Stimulated activated naive CD8-positive, alpha-beta T cell treated with anti-CD3 and anti-CD28 coated beads, Interleukin-15, Interleukin-2, amounts not matched to agents 100 U/mL and 50 U/mL, for 24 hours (primary cell): ENCODE measurements at places on chromosomes 7 and 10.

DNA sequence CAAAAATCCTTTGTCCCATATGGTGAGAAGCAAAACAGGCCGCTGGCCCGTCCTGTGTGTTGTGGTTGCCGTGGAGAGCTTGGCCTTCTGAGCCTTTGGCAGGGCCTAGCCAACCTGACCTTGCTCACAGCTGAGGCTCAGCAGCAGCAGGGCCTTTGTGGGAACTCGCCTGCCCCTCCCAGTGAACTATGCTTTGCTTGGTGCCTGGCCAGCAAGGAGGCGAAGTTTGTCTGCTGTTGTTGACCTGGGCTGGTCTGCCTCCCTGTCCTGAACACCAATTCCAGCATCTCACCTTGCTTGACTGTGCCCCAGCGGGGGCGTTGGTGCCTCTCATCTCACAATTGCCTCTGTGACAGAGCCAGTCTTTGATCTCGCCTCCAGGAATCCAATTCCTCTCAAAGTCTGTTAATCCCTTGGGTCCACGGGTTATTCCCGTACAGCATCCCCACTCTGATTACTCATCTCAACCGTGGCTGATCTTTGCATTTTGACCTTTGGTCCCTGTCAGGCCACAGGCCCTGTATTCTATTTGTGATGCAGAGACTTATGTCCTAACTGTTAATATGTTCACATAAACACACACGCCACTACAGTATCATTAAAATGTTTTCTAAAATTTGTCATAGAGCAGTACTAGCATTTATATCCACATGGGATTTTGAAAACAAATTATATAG lies 22.6 kb downstream of the EPDR1 start:
- no peak for DNase-seq

- no peak for DNase-seq
These were observed 31.8 kb downstream of the SMURF1 start for GRCh38 chr7:99112097-99112496.

DNA sequence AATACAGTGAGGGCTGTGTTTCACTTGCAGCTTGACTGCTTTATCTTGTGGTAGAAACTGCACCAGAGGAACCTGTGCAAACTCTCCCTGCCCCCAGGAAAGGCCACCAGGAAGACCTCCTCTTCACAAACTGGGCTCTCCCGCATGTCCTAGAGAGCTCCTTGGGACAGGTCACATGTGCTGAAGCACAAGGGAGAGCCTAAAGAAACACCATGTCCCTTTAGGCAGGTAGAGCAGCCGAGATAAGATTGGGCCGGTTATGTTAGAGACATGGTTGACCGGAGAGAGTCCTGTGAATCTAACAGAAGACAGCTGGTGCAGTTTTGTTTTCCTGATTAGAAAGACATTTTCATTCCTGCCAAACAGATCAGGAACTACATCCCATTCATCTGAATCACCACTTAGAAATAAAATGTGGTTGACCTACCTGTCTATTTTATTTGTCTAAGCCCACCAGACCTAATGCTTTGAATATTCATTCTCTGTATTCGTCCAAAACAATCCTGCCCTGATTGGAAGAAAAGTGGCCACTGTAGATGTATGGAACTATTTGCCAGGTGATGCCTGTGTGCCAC lies 224.1 kb downstream of the GLI3 start:
- no peak for DNase-seq

DNA sequence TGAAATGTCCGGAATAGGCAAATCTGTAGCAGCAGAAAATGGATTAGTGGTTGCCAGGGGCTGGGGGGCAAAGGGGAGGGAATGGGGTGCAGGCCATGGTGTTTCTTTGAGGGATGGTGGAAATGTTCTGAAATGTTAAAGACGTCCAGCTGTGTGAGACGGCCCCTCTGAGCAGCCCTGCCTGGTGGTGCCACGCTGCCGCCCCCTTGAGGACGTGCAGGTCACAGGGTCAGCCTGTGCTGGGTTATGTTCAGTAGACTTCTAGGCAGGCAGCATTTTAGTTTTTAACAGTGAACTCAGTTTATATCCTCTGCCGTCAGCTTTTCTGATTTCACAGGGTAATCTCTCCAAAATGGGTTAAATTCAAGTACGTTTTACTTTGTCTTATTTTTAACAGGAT lies 9.4 kb downstream of the NUB1 start:
- peak; percentile 76 for DNase-seq

- no peak for DNase-seq
These were observed 91.0 kb downstream of the PTPRE start for GRCh38 chr10:127997937-127998336.

DNA sequence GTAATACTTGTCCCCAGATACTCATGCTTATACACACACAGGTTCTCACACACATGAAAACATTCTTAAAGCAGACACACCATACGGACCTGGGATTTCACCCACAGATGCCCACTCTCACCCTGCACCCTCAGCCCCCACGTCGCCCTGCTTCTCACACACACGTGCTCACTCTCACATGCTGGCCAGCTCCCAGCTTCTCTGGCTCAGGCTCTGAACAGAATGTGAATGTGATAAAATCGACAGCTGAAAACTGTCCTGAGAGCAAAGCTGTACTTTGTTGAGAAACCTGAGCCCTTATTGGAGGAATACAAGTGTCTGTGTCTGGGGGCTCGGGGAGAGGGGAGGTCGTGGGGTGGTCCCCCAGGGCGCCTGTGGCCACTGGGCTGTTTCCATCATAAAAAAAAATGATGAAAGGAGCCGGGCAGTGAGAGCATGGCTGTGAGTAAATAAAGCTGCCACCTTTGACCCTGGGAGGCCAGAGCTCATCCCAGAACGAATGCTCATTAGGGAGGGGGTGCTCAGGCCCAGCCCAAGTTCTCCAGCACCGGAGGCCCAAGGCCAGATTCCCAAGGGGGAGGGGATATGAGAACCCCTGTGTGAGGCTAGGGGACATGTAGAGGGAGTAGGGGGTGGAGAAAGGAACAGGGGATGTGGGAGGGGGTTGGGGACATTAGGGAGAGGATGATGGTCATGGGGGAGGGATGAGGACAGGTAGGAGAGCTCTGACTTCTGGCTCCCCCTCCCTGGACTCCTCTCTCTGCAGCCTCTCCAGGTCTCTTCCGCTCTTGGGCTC lies 18.1 kb upstream of the TLX1 start:
- DNase-seq, result no peak

- DNase-seq, result no peak
These were observed 39.9 kb downstream of the TLL2 start for GRCh38 chr10:96473866-96474265.

DNA sequence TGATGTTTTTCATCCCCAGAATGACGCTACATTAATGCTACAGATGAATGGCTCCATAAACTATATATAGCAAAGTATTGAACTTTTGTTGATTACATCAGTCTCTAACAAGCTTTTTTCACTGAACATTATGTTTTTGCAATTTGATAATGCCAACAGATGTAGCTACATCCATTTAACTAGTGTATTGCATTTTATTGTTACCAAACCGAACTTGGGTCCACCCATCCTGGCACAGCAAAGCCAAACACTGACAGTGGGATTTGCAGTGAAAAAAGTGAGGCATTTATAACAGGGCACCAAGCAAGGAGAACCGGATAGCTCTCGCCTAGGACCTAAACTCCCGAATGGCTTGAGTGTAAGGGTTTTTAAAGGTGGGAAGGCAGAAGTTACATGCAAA lies 182.8 kb upstream of the TNS3 start:
- no peak for DNase-seq

GRCh38 chr7:87082675-87083074 lies 23.2 kb upstream of the ELAPOR2 start:
- no peak for DNase-seq

GRCh38 chr10:113047605-113047962 lies 97.5 kb downstream of the TCF7L2 start:
- DNase-seq, result no peak
